ENCODE measurements at places on chromosomes 4 and X.

DNA sequence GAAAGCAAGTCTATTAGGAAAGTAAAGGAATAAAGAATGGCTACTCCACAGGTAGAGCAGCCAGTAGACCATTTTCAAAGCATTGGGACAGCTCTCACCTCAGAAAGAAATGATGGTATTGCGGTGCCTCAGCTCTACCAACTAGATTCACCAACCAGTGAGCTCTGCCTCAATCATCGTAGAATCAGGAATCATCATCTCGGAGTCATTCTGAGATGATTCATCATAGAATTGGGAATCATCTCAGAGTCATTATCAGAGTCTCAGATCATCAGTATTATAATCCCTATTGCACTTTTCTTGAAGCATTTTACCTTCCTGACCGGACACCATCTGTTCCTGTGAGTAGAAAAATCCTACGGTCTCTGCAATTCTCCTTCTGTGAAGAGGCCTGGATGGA, 17.5 kb upstream of the SAT1 start:
- no peak for DNase-seq

DNA sequence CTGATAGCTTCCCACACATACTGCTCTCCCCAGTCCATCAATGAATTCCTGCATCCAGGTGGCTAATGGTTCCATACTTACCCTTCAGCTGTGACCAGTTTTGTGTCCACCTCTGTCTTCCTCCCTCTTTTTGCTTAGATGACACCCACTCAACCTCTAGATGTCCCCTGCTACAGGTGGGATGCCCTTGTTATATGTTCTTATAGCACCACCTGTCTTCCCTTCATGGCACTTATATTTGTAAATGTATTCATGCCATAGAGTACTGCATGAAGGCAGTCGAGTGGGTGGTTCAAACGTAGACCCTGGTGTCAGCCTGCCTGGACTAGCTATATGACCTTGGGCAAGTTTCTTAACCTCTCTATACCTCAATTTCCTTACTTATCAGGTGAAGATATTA, 6.5 kb upstream of the USP46 start:
- no peak for DNase-seq

- peak; percentile 79 for DNase-seq
Observed at GRCh38 chrX:44903107-44903506, 30.1 kb downstream of the KDM6A start.

- no peak for DNase-seq
Observed at GRCh38 chr4:112979881-112980421, 69.5 kb upstream of the ANK2 start.

GRCh38 chrX:146887020-146887419, 72.5 kb upstream of the CXorf51A start:
- DNase-seq, result no peak
